ENCODE measurements at places on chromosomes 1 and 21. TPM values are rescaled to one million over a fixed set of nuclear protein-coding genes. Genes with fewer than 3 reads are reported as not detected.

Gene H6PD
- total RNA-seq, result 25.4 TPM

Gene NIBAN1
- total RNA-seq, result 58.6 TPM

Gene SPATA1
- total RNA-seq, result 0.77 TPM

Gene SGIP1
- 20.3 TPM for total RNA-seq

Gene OLFML2B
- total RNA-seq, result 5.5 TPM

Gene TMEM82
- not detected for total RNA-seq

Gene AUNIP
- 0.09 TPM for total RNA-seq

Gene ANKRD35
- total RNA-seq, result 2.9 TPM

Gene SPRR1A
- total RNA-seq, result not detected

Gene FMO3
- 0.77 TPM for total RNA-seq

Gene OR6K3
- not detected for total RNA-seq

Gene KLHL17
- 4.9 TPM for total RNA-seq

Gene KCNE2
- total RNA-seq, result not detected

Gene ACTL8
- 0.16 TPM for total RNA-seq

Gene PGLYRP4
- not detected for total RNA-seq

Gene RBP7
- total RNA-seq, result not detected

Gene OR2T33
- not detected for total RNA-seq

Gene GPR157
- 4.1 TPM for total RNA-seq

Gene VASH2
- total RNA-seq, result 1.1 TPM

Gene KRTAP19-1
- total RNA-seq, result not detected

Gene COL8A2
- 3.0 TPM for total RNA-seq

Gene TRIM63
- not detected for total RNA-seq

Gene OR14K1
- not detected for total RNA-seq

Gene PTBP2
- total RNA-seq, result 16.5 TPM

Gene FCER1G
- not detected for total RNA-seq

Gene FALEC
- 1.6 TPM for total RNA-seq

Gene BRDT
- total RNA-seq, result not detected

Gene OR6N1
- not detected for total RNA-seq

Gene SLC30A7
- 19.4 TPM for total RNA-seq

Gene CHI3L2
- total RNA-seq, result 8.8 TPM

Gene OR2AK2
- not detected for total RNA-seq

Gene LCE3E
- not detected for total RNA-seq

Gene LDLRAD1
- total RNA-seq, result not detected

Gene FAM76A
- total RNA-seq, result 9.6 TPM

Gene CACNA1E
- total RNA-seq, result not detected

Gene TCHHL1
- not detected for total RNA-seq

Gene MMEL1
- 0.16 TPM for total RNA-seq

Gene OR2W3
- not detected for total RNA-seq

Gene SNX7
- 41.7 TPM for total RNA-seq

Gene CDA
- total RNA-seq, result not detected

Gene RASAL2
- 7.3 TPM for total RNA-seq

Gene NGF
- total RNA-seq, result 3.4 TPM

Gene MFAP2
- 16.1 TPM for total RNA-seq

Gene CTNNBIP1
- total RNA-seq, result 30.1 TPM

Gene GPX7
- total RNA-seq, result 27.0 TPM

Gene RRAGC
- 19.3 TPM for total RNA-seq

Gene MNDA
- not detected for total RNA-seq

Gene SLC1A7
- total RNA-seq, result 2.4 TPM

Gene ZSWIM5
- 0.32 TPM for total RNA-seq

Gene SPATA17
- 1.4 TPM for total RNA-seq

Gene SYCP1
- not detected for total RNA-seq

Gene ASTN1
- under 0.01 TPM for total RNA-seq

Gene FYB2
- not detected for total RNA-seq

Gene TMEM63A
- 15.4 TPM for total RNA-seq

Gene PADI4
- total RNA-seq, result not detected

Gene LRIF1
- total RNA-seq, result 8.4 TPM

Gene PRELP
- 1.1 TPM for total RNA-seq

Gene NUDT17
- 2.4 TPM for total RNA-seq

Measured in bronchial smooth muscle cell (primary cell).